Osteocyte (in vitro differentiated cells): ENCODE measurements at places on chromosomes 4 and X.

- no peak for DNase-seq
Observed at GRCh38 chrX:30181353-30181752, 34.0 kb upstream of the MAGEB2 start.

- no peak for DNase-seq
Observed at GRCh38 chr4:80312124-80312523, 23.4 kb upstream of the CFAP299 start.

GRCh38 chr4:185811509-185812364, at the start of gene SORBS2:
Gene SORBS2 (minus strand): TSS chr4:185812194. CDS start chr4:185690571, 121,623 bp downstream.
- DNase-seq = no peak

DNA sequence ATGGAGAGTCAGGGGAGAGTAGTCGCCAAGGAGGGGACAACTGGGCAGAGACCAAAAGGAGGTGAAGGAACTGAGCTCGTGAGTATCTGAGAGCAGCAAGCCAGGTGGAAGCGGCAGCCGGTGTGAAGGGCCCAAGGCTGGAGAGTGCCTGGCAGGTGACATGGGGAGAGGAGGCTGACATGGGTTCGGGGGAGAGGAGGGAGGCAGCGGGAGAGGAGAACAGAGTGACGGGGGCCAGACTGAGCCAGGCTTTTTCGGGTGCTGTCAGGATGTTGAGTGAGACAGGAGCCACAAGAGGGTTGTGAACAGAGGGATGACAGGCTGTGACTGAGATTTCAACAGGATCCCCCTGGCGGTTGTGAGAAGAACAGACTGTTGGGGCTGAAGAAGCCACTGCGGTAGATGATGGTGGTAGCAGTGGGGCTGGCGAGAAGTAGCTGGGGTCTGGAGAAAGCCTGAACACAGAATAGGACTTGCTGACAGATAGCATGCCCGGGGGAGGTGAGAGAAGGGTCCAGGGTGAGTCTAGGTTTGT, 5.7 kb downstream of the ELK1 start:
- DNase-seq = no peak

GRCh38 chr4:112120021-112120420, 25.2 kb upstream of the FAM241A start:
- no peak for DNase-seq

- no peak for DNase-seq
Observed at GRCh38 chr4:11773798-11774197, 345.1 kb upstream of the HS3ST1 start.

DNA sequence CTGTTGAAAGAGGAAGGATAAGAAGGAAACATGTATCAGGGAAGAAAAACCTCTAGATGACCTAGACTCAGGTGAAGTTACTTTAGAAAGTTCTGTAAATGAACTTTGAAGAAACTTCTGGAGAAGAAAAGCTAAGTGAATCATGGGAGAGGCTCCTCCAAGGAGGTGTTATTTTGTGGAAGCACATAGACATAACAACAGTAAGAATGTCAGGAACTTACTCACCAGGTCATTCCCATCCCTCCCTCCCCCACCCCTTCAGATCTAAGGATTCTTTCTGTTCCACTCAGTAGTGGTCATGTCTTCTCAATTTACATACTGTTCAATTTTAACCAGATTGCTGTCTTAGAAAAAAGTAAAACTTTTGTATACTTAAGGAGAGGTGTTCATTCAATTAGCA, 310.5 kb upstream of the DDX53 start:
- no peak for DNase-seq

DNA sequence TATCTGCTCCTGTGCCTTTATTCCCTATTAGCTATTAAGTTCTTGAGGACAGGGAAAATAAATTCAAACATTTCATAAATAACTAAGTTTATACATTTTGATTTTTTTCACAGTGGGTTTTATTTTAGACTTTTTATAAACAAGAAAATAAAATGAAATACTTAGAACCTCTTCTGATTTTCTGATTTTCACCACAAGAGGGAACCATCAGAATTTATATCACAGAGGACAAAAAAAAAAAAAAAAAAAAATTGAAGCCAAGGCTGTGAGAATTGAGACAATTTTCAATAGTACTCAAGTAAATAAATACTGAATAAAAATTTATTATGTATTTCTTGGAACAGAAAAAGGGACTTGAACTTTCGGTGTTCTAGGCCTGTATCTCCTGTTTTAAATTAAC, 288.1 kb downstream of the SH3BGRL start:
- no peak for DNase-seq

- no peak for DNase-seq
Observed at GRCh38 chr4:28682847-28683246, 1822.2 kb downstream of the STIM2 start.

DNA sequence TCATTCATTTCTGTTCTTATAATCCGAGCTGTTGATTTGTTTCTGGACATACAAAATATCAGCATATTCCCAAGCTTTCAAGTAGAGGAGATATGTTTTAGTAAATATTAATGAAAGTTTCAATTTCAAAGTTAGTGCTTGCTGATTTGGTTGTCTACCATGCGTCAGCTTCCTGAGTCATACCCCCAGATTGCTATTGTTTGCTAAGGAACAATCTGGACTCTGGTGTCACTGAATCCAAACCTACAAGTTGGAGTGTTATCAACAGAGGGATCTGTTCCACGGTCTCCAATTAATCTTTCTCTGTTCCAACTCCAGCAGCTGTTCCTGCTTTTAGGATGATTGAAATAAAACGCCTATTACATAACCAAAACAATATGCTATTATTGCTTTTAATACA, 96.1 kb upstream of the FAM9A start:
- no peak for DNase-seq

DNA sequence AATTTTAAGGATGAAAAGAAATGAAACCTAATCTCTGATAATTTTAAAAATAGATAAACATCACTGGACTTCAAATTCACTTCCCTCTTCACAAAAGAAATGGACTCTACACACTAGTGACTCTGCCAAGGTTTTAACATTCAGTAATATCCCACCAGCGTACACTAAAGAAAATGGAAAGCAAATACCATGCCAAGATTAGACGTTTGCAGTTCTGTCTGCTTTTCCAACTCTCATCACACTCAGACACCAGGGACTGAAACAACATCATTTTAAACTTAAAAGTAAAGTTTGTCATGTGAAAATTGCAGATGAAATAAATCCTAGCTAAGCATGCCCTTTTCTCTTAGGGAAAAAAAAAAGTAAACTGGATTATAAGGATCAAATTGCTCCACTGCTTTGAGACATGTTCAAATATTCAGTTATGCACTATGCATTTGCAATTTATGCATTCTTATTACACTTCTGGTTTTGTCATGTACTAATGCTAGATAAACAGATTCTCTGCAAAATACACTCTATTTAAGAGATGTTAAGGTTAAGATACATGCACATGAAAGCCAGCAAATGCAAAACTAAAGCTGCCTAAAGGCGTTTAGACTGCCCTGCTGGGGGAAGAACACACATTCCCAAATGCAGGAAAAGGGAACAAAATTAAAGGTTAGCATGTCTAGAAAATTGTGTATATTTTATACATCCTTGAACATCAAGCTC, 534.4 kb upstream of the EPHA5 start:
- DNase-seq = no peak

DNA sequence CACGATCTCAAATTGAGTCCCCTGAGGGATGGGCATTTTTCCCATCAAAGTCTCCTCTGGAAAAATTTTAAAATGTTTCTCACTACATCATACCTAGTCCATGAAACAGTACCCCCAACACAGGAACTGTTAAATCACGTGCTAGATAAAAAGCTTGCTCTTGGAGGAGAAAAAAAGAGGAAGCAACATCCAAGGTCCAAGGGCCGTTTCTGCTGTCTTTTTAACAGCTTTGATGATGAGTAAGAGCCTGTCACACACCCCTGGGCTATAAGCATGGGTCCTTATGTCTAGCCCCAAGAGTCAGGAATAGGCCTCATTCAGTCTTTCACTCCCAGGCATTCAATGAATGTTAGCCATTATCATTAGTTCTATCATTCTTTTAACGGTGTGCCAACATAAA, 128.9 kb downstream of the SH3KBP1 start:
- DNase-seq = no peak

GRCh38 chr4:123265443-123265842, 131.2 kb upstream of the SPRY1 start:
- DNase-seq = no peak
